Stimulated activated CD8-positive, alpha-beta memory T cell treated with anti-CD3 and anti-CD28 coated beads, Interleukin-15, amount 100 ng/mL, for 4 hours (primary cell): ENCODE measurements at places on chromosomes 4 and X.

GRCh38 chr4:72513227-72513626 is 55.8 kb downstream of the ADAMTS3 start:
- no peak for DNase-seq

- no peak for DNase-seq
Measured at GRCh38 chr4:67452100-67452845, 93.0 kb downstream of the CENPC start.

DNA sequence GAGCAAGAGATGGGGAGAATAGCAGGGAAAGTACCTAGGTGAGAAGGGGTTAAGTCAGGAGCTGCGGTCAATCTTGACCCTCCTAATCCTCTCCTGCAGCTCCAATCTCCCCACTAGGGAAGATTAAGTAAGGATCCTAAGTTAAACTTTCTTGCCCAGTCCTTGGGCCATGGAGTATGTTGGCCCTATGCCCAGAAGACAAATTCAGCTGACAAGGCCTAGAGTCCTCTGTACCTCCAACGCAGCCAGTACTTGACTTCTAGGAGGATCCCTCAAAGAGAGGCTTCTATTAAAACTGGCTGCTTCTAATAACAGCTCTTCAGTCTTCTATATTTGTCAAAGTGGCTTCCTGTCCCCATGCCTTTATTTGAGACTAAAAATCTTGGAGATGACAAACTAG is 1.4 kb downstream of the CLDN2 start:
- DNase-seq = no peak

DNA sequence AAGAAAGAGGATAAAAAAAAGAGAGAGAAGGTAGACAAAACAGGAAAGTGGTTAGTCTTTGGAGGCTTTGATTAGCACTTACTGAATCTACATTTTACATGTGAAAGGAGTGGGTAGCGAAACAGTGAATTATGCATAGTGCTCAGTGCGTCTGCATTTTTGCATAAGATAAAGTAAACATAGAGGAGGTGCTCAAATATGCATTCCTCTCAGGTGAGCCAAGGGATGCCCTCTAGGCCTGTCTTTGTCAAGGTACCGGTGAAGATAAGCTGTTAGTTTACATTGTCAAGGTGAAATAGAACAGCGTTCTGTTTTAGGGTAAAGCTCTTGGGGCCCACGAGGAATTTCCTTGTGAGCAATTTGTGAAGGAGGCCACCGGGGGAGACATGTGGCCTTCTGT is 260.6 kb downstream of the TRIML1 start:
- DNase-seq = no peak

- no peak for DNase-seq
Measured at GRCh38 chr4:131304686-131305085, 1844.4 kb upstream of the PCDH10 start.

- no peak for DNase-seq
Measured at GRCh38 chrX:101303790-101304189, 12.7 kb upstream of the TAF7L start.

DNA sequence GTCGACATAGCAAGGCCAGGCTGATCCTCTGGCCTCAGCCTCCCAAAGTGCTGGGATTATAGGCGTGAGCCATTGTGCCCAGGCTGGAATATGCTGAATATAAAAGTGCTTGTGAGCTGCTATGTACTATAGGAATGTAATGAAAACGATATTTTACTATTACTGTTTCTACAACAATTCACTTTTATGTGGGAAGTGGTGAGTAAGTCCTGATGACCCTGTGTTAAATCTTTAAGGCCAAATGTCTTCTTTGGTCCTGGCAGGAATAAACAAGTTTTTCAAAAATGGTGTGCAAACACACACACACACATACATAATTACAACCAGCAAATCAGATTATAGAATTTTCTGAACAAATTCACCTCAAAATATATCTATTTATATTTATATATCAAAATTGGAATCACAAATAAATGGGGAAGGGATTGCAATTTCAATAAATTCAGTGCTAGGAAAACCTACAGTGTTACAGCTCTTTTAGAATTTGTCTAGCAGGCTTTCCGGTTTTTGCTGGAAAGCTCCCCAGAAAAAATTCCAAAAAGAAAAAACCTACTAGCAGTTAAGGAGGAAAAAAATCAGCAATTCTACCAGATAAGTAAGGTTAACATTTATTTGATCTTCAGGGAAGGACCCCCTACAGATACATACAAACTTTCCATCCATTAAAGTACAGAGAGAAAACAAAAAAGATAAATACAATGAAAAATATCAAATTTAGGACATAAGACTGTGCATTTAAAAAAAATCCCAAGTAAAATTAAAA is 17.9 kb downstream of the SMIM14 start:
- DNase-seq = no peak

GRCh38 chr4:76637712-76638361 is 202.8 kb downstream of the SHROOM3 start:
- DNase-seq = no peak

DNA sequence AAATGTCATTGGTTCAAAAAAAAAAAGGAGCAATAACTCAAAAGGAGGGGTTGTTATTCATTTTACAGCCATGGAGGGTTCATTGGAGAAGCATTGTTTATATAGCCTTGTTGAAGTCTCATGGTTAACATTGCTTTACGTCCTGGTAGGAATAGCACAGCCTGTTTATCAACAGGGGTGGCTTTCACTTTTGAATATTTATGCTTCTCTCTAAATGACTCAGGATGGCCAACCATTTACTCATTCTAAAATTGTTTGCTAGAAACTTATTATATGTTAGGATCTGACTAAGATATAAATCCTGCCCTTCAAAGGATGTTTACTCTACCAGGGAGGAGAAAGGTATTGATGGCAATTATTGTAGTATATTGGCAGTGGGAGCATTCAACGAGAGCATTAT is 534.1 kb upstream of the GALNTL6 start:
- no peak for DNase-seq

DNA sequence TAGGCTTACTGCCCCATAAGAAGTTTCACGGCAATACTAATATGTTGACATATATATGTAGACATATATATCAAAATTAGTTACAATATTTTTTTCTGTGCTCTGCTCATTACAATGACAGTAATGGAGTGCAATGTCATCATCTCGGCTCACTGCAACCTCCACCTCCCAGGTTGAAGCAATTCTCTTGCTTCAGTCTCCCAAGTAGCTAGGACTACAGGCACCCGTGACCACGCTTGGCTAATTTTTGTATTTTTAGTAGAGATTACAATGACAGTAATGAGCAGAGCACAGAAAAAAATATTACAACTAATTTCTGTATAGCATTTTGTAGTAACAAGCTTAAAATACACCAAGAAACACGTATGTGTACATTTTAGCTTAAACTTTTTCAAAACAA is 7.6 kb downstream of the EIF4E start:
- no peak for DNase-seq

- DNase-seq = no peak
Measured at GRCh38 chr4:81665045-81665444, 193.3 kb upstream of the RASGEF1B start.

DNA sequence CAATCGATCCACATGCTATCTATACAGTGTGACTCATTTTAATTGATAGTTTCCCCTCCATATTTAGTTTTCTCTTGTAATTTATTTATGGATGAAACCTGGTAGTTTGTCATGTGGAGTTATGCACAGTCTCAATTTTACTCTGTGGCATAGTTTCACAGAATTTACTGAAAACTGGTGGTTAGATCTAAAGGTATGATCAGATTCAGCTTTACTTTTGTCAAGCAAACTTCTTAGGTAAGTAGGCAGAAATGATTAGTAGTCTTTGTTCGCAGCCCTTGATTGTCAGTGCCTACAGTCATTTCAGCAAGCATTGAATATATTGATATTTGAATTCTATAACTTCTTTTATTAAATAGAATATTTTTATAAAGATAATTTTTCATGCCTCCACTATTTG is 2.5 kb downstream of the ADD1 start:
- DNase-seq = no peak

DNA sequence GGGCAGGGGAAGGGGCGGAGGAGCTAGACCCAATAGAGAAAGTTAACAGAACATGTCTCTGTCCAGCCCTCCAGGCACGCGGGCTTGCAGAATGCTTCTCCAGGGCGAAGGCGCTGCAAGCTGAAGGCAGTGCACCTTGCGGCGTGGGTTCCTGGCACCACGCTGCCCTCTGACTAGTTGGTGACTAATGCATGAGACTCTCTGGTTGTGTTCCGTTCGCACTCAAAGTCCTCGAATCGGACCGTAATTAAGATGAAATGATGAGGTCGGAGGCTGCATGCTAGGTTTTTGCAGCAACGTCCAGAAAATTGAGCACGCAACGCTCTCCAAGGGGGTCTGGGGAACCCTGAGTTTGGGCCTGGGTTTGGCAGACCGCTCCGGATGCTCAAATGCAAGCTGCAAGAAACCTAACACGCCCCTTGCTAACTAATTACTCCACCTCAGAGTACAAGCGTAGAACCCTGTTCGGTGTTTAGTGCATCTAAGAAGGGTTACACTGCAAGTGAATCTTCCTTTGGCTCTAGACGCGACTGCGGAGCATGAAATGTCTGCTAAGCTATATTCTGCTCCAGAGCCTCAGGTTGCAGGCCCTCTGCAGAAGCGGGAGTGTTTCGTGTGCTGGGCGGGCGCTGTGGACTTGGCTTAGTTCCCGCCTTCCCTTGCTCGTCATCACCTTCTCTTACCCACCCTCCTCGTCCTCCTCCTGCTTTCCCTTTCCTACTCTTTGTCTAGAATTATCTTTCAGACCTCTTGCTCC is 57.1 kb upstream of the NKAP start:
- no peak for DNase-seq
